ENCODE measurements at places on chromosomes 16 and 17.

- DNase-seq = no peak
Observed at GRCh38 chr16:28522792-28523191, 16.0 kb downstream of the NUPR1 start.

DNA sequence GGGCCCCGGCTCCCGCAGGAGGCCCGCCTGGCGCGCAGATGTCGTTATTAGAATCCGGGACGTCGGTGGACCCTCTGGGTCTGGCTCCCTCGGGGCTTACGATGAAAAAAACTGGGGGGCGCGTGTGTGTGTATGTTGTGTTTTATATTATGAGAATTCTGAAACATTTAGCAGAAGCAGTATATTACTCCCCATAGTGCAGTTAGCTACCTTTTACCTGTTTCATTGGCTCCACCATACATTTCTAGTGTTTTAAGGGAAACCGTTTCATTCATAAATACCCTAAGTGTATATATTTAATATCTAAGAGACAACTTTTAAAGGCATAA lies 486 bp upstream of the DNAJA2 start:
- no peak for DNase-seq

- no peak for DNase-seq
Observed at GRCh38 chr16:19607616-19608280, 52.2 kb downstream of the VPS35L start.

GRCh38 chr17:17474341-17474740 lies 2.5 kb upstream of the MED9 start:
- no peak for DNase-seq

DNA sequence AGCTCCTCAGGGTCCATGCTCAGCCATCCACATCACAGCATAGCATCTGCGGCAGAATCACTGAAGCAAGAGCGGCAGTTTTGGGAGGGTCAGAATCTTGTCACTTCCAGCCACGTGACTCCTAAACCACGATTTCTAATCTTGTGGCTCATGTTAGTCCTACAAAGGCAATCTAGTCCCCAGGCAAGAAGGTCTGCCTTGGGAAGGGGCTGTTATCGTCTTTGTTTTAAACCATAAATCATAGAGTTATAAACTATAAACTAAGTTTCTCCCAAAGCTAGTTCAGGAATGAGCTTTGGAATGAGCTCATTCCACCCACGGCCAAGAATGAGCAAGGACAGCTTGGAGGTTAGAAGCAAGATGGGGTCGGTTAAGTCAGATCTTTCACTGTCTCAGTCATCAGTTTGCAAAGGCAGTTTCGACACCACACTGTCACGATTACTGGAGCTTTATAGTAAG lies 20.8 kb upstream of the DNAH17 start:
- DNase-seq = peak; percentile 80

GRCh38 chr17:2928294-2928890 lies 132.2 kb downstream of the RAP1GAP2 start:
- DNase-seq = no peak

DNA sequence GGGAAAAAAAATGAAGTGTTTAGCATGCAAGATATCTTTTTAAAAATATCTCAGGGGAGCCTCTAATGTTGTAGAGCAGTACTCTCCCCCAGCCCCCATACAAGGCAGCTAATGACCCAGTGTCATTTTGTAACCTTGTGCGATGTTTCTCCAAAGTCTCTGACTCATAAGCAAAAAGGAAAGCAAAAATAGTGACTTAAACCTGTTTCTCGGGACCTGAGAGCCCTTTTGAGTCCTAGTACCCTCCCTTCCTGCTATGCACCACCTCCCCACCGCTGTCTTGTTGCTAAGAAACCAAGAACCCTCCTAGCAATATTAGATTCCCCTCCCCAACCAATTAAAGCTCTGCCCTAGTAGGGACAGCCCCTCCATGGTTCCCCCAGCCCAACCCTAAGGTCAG lies 2.8 kb downstream of the MYCBPAP start:
- DNase-seq = peak; percentile 40

DNA sequence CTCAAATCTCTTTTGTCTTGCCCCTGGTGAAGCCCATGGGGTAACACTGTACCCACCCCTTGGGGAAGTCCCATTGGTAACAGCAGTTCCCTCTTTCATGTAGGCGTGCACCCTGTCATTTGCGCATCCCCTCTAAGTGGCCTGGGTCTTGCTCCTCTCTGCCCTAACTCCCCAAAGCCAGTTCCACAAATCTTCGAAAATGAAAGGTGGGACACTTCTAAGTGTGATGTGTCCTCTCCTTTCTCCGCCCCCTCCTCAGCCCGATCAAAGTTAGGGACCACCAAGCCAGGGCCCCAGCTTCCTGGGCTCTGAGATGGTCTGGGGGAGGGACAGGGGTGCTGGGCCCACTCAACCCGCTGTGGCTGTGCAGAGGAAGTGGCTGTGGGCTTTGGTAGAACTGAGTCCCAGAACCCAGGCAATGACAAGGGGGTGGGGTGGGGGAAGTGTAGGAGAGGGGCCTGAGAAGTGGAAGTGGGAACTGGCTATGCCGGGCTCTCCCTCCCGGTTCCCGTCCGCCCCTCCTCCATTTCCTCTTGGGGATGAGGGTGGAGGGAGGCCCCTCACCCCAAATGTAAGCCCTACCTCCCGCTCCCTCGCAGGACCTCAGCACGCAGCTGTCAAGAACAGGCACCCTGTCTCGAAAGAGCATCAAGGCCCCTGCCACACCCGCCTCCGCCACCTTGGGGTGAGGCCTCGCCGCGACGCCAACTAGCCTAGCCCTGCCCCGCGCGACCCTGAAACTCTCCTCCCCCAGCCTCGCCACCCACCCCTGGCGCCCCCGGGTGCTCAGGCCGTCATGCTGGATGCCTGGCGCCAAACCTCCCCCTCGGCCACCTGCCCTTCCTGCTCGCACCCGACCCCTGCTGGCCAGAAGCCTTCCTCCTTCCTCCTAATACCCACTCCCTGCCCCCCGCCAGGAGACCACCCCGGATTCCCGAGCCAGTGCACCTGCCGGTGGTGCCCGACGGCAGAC lies 8.7 kb downstream of the ABI3 start:
- peak; percentile 85 for DNase-seq

DNA sequence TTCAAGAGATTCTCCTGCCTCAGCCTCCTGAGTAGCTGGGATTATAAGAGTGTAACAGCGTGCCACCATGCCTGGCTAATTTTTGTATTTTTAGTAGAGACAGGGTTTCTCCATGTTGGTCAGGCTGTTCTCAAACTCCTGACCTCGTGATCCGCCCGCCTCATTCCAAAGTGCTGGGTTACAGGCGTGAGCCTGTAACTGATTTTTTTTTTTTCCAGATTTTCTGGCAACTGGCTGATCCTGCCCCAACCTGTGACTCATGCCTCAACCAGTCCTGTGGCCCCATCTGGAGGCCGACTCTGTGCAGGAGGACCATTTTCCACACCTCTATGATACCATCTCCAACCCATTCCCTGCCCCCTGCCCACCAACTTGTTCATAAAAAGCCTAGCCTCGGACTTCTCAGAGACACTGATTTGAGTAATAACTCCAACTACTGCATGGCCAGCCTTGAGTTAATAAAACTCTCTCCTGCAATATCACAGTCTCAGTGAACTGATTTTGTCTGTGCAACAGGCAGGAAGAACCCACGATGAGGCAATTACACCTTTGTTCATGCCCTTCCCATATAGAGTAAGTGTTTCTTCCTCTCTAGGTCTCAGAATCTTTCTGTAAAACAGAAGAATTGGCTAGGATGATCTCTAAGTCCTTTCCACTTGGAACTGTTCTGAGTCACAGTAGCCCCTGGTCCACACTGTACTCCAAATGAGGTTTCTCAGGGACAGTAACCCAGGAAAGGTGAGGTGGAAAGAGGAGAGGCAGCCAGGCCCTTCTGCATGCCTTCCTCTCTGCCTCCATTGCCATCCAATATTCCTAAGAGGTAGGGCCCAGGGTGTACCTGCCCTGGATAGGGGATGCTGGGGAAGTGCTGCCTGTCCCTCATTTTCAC lies 8.8 kb upstream of the CNOT1 start:
- peak; percentile 55 for DNase-seq

DNA sequence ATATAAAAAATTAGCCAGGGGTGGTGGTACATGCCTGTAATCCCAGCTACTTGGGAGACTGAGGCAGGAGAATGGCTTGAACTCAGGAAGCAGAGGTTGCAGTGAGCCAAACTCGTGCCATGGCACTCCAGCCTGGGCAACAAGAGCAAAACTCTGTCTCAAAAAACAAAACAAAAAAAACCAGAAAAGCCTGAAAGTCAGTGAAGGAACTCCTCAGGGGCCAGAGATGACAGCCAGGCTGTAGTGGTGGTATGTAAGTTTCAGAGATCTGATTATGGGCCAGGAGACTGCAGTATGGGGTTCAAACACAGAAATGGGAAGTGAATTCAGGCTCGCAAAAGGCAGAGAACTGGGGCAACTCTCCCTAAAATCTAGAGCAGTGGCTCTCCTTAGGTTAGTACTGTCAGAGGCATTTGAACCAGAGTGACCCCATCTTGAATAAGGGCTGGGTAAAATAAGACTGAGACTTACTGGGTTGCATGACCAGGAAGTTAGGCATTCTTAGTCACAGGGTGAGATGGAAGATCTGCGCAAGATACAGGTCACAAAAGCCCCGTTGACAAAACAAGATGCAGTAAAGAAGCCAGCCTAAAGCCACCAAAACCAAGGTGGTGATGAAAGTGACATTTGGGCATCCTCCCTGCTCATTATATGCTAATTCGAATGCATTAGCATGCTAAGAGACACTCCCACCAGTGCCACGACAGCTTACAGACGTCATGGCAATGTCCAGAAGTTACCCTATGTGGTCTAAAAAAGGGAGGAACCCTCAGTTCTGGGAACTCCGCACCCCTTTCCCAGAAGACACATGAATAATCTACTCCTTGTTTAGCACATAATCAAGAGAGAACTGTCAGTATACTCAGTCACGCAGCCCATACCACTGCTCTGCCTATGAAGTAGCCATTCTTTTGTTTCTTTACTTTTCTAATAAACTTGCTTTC lies 120.2 kb upstream of the XYLT1 start:
- no peak for DNase-seq

DNA sequence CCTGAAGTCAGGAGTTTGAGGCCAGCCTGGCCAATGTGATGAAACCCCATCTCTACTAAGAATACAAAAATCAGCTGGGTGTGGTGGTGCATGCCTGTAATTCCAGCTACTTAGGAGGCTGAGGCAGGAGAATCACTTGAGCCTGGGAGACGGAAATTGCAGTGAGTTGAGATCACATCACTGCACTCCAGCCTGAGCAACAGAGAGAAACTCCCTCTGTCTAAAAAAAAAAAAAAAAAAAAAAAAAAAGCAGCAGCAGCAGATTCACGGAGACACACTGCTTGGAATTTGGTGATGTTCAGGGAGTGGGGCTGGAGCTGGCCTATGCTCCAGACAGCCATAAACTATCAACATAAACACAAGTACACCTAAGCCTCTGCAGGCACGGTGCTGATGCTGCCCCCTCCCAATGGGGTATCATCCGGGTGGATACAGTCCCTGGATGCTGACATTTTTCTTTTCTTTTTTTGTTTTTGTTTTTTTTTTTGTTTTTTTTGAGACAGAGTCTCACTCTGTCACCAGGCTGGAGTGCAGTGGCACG lies 39.6 kb upstream of the RHOT1 start:
- DNase-seq = no peak

DNA sequence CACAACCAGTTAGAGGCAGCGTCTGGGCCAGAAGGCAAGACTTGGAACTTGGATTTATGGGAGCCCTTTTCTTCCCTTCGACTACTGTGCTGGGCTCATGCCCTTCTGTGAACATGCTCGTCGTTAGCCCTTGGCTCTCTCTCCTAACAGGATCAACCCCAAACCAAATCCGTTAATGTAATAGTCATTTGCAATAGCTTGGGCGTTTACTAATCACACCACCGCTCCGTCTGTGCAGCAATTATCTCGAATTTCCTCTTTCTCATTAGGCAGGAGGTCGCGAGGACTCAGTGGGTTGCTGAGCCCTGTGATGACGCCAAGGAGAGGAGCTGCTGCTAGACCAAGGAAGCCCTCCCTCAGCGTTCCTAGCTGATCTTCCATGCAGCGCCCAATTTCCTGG lies 114.7 kb downstream of the ENGASE start:
- no peak for DNase-seq

GRCh38 chr16:275786-276232 lies at the start of gene RGS11:
RGS11 (minus strand) TSS chr16:275944; CDS start chr16:275911, 33 bp downstream.
- no peak for DNase-seq

GRCh38 chr16:17657045-17657444 lies 186.3 kb upstream of the XYLT1 start:
- no peak for DNase-seq

- DNase-seq = peak; percentile 81
Observed at GRCh38 chr17:7435676-7436555, 681 bp downstream of the TMEM102 start.

DNA sequence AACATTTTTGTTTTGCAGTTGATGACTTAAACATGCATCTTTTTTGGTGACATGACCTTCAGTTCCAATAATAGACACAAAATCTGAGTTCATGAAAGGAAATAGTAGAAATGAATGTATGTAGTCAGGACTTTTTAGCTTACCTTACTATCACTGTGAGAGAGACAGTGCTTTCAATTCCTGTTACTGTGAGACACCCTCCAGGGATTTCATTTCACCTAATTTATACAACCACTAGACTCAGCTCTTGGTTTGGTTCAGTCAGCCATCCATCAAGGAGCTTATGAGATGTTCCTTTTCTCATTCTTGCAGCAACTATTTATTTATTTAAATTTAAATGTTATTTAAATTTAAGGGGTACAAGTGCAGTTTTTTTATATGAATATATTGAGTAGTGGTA lies 77.9 kb downstream of the MAP2K4 start:
- no peak for DNase-seq

DNA sequence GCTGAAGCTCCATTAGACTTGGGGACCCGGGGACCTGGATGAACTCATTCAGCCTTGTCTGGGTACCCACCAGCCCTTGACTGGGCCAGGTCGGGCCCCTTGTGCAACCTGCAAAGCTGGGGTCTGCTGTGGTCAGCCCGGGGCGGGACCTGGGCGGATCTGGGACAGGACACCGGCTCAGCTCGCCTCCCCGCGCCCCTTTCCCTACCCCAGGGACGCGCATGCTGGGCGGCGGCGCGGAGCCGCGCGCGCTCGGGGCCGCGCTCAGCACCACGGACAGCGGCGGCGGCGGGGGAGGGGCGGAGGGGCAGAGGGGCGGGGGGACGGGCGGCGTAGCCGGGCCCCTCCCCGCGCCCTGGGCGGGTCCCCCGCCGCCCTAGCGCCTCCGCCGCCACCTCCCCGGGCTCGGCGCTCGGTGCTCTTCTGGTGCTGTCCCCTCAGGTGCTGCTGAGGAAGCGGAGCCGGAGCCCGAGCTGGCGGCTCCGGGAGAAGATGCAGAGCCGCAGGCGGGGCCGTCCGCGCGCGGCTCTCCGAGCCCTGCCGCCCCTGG lies 7.4 kb downstream of the ACD start:
- DNase-seq = no peak
